ENCODE measurements at places on chromosomes 4 and X.

GRCh38 chr4:172740434-172740833 is 428.2 kb upstream of the GALNT7 start:
- peak; percentile 54 for DNase-seq

GRCh38 chr4:139154538-139154937 is 22.5 kb downstream of the ELF2 start:
- DNase-seq, result no peak

DNA sequence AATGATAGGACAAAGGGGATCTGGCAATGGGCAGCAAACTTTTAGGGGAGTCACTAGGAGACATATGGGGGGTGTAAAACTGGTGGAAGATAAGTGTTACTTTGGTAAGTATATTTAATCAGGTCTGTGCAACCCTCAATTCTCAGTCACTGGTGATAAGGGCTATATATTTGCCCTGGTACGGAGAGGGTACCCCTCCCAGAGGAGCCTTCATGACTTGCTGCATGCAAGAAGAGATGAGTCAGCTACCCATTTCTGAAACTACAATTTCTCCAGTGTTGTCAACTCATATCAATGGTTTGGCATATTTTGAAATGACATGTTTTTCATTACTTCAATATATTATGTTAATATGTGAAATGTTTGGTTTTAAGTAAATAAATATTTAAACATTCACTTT is 14.3 kb downstream of the SMARCAD1 start:
- no peak for DNase-seq

- no peak for DNase-seq
Measured at GRCh38 chr4:41432219-41432618, 105.7 kb upstream of the LIMCH1 start.

GRCh38 chrX:53116101-53116500 is 22.2 kb downstream of the KANTR start:
- no peak for DNase-seq

- no peak for DNase-seq
Measured at GRCh38 chr4:137307806-137308205, 224.5 kb downstream of the PCDH18 start.

- no peak for DNase-seq
Measured at GRCh38 chrX:46433892-46434291, 111.3 kb downstream of the ZNF674 start.

GRCh38 chrX:13051529-13052172 is 7.2 kb upstream of the FAM9C start:
- peak; percentile 70 for DNase-seq

GRCh38 chr4:55553441-55554201 is 6.9 kb upstream of the CLOCK start:
- peak; percentile 33 for DNase-seq

DNA sequence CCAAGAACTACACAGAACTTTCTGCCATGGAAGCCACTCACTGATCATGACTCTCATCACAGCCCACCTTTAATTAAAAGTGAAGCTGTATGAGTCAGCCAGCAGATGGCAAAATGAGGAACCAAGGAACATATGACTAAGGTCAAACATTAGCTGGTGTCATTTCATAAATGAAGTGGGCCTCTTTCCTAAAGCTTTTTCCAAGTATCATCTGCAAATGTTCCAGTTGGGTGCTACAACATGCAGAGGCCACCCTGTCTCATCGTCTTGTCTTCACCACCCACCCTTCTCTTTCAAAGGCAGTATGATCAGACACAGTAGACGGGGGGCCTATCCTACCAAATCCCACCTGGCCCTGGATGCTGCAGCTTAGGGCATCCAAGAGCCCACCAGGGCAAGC is 9.2 kb upstream of the EOLA1 start:
- peak; percentile 28 for DNase-seq

DNA sequence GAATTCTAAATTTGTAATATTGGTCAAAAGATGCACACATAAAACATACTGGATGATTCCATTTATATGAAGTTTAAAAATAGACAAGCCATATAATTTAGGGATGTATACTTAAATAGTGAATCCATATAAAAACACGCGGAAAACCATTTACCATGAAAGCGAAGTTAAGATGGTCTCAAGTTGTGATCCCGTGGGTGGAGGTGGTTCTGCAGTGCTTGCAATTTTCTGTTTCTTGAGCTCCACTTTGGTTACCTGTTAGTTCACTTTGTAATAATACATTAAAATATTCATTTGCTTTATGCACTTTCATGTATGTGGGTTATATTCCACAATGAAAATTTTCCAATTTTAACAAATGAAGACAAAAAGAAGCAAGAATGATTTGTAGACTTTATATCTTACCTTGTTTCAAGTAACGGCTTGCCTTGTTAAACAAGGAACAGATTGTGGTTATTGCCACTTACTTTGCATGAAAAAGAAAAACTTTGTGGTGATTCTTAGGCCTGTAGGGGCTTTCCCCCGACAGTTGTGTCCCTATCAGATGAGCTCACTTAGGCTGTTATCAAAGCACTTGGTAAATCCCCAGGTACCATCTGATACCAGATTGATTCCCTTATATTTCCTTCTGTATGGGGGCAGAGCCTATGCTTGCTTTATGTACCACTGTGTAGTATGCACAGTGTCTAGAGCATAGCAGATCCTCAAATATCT is 12.2 kb downstream of the UCP1 start:
- peak; percentile 81 for DNase-seq

GRCh38 chrX:103423955-103424638 is 47.8 kb downstream of the BEX3 start:
- no peak for DNase-seq

- no peak for DNase-seq
Measured at GRCh38 chr4:94959307-94959706, 201.6 kb downstream of the BMPR1B start.

GRCh38 chr4:141645611-141646340 is 9.4 kb downstream of the IL15 start:
- no peak for DNase-seq

GRCh38 chrX:48703642-48704481 is 7.3 kb downstream of the SUV39H1 start:
- DNase-seq, result no peak

DNA sequence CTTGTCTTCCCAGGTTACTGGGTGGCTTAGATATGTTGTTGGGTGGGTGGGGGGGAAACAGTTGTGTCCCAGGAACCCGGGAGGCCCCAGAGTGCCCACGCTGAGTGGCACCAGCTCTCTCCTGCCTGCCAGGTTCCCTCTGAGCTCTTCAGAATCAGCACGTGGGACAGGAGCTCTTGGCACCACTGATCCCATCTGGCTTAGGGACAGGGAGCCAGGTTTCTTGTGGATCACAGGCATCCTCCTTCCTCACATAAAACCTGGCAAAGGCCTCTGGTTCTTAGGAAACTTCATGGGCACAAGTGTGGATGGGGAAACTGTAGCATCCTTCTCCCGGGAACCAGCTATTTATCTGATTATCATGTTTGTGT is 3.4 kb downstream of the GPR78 start:
- no peak for DNase-seq

- DNase-seq, result no peak
Measured at GRCh38 chr4:15365641-15366040, 62.2 kb upstream of the C1QTNF7 start.

- no peak for DNase-seq
Measured at GRCh38 chr4:39616651-39617050, 22.0 kb downstream of the SMIM14 start.

DNA sequence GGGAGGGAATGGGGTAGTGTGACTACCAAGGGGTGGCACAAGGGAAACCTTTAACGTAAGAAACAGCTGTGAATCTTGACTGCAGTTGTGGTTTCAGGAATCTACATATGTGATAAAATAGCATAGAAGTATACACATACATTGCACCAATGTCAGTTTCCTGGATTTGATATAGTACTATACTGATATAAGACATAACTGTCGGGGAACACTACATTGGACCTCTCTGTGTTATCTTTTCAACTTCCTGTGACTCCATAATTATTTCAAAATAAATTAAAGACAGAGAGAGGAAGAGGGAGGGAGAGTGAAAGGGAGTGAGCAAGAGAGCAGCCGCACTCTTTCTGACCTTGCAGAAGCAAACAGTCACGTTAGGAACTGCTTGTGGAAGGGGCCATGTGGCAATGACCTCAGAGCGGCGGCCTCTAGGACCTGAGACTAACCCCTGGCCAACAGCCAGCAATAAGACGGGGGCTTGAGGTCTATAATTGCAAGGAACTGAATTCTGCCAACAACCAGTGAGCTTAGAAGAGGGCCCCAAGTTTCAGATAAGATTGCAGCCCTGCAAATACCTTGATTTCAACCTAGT is 47.4 kb downstream of the NALF2 start:
- no peak for DNase-seq

- no peak for DNase-seq
Measured at GRCh38 chrX:17095161-17095560, 148.7 kb downstream of the REPS2 start.

- peak; percentile 98 for DNase-seq
Measured at GRCh38 chr4:108620101-108620932, at the start of gene RPL34. RPL34 (plus strand) TSS chr4:108620576; CDS start chr4:108621960, 1,384 bp downstream.

- DNase-seq, result no peak
Measured at GRCh38 chrX:139543920-139544319, 13.4 kb downstream of the F9 start.

GRCh38 chrX:12721042-12721441 is 70.2 kb upstream of the PRPS2 start:
- DNase-seq, result peak; percentile 1

DNA sequence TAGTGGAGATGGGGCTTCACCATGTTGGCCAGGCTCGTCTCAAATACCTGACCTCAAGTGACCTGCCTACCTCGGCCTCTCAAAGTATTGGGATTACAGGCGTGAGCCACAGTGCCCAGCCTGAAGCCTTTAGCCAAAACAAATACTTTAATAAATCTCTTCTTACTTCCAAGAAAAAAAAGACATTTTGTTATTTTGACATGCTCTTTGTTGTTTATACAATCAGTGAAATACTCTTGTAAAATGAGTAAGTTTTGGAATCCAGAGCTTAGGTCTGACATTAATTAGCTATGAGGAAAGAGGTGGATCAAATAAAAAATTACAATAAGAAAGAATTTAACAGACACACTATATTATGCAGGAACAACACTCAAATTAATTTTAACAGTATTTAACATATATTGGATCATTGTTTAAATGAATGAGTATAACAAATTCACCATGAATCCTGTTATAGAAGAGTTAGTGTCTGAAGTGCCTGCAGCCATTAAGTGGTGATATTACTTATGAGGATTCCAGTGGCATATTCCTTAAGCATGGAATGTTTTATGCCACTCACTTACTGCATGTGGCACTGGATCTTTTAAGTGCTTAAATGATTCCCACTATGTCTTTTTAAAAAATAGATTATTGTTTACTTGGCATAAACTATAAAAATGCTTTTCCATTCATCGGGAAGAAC is 260.1 kb upstream of the GIMD1 start:
- DNase-seq, result no peak

DNA sequence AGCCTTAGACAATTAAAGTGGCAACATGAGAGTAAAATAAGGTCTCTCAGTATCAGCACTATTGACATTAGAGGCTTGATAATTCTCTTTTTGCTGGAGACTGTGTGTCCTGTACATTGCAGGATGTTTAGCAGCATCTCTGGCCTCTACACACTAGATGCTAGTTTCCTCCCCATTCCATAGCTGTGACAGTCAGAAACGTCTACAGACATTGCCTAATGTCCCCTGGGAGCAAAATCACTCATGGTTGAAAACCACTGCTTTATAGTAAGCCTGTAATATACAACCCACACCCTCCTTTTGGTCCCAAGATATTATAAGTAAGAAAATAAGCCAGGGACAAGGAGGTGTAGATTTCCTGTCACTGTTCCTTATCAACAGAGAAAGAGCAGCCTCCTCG is 166.0 kb downstream of the FRMPD4 start:
- DNase-seq, result no peak

- DNase-seq, result peak; percentile 68
Measured at GRCh38 chrX:9644335-9644734, 121.3 kb downstream of the GPR143 start.

- DNase-seq, result no peak
Measured at GRCh38 chr4:85967872-85968271, 392.0 kb downstream of the MAPK10 start.

GRCh38 chrX:17644001-17644400 is 93.3 kb upstream of the SCML1 start:
- no peak for DNase-seq

GRCh38 chr4:109157696-109158095 is 144.8 kb downstream of the COL25A1 start:
- DNase-seq, result no peak

GRCh38 chrX:47992095-47992380 is 11.8 kb downstream of the ZNF182 start:
- DNase-seq, result no peak

DNA sequence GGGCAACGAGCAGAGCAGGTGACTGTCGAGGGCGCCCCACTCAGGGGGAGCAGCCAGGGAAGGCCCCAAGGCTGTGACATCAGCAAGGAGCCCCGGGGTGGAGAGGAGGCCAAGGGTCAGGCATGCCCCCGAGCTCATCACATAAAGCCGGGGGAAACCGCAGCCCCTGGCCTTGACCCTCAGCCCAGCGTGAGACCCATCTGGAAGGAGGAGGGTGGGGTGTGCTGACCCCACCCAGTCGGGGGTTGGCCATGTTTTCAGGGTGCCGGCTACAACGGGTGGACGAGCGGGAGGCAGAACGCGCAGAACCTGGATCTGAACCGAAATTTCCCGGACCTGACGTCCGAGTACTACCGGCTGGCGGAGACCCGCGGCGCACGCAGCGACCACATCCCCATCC is 13.9 kb downstream of the CPZ start:
- DNase-seq, result no peak

DNA sequence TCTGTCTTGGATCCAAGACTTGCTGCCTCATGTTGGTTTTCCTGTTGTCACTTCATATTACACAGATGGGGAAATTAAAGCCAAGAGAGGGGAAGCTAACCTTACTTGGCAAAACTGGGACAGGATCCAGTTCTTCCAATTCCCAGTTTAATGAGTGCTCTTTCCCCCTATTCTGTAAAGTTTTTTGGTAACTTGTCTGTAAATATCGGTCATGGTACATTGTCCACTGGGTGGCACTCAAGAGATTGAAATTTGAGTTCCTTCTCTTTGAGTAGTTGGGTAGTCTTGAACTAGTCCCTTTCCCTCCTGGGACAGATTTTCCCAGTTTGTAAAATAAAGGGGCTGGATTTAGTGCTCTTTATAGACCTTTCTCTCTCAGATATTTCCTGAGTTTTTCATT is 12.4 kb upstream of the EOLA2 start:
- peak; percentile 21 for DNase-seq

Data from GM12865 (cell line).